NCI-H460 (cell line): ENCODE measurements at places on chromosomes 6 and 20.

DNA sequence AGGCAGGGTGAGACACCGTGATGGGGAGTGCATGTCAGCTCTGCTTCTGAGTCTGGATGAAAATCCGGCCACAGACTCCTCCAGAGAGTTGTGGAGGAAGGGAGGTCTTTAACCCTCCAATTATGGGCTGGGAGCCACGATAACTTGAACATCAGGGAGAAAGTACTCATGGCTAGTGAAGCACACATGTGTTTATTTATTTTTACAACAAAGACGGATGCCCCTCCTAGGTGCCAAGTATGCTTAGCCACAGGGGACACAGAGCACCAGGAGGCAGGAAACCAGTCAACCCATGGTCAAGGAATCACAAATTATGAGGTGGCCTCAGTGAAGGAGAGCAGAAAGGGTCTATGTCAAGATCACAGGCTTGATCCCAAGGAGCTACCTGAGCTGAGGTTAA lies 54.1 kb downstream of the ZNF217 start:
- DNase-seq = no peak

DNA sequence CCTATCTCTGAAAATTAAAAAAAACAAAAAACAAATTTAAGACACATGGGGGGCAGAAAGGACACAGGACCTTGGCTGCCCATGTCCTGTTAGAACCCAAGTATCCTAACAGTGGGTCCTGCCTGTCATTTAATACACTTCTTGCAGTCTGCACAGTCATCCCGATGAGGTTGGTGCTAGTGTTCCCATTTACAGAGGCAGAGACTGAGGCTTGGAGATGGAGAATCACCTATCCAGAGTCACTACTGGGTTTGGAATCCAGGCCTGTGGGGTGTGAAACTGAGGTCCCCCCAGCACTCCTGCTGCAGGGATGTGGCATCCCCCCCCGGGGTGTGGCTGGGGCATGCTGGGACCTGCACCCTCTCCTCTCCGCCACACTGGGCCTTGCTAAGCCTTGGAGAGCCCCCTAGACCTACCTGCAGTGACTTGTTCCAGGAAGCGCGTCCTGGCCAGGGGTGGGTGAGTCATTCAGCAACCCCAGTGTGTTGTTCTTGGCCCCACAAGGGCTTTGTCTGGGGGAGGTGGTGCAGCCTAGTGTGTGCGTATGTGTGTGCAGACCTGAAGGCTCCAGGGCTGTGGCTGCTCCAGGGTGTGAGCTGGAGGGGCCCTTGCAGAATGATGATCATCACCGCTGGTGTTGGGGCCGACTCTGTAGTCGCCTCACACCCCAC lies 49.7 kb downstream of the BCAS4 start:
- no peak for DNase-seq

GRCh38 chr6:131400779-131401496 lies 172.1 kb upstream of the ARG1 start:
- DNase-seq = no peak

DNA sequence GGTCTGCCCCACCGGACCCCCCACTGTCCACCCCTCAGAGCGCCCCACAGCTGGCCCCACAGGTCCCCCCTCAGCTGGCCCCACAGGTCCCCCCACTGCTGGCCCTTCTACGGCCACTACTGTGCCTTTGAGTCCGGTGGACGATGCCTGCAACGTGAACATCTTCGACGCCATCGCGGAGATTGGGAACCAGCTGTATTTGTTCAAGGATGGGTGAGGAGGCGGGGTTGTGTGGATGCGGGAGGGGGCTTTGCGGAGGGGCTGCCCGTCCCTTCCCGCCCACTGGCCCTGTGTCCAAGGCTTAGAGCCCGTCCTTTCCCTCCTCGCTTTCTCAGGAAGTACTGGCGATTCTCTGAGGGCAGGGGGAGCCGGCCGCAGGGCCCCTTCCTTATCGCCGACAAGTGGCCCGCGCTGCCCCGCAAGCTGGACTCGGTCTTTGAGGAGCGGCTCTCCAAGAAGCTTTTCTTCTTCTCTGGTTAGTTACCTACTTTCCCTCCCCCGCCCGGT lies 4.7 kb downstream of the MMP9 start:
- no peak for DNase-seq

GRCh38 chr20:35510951-35511735 lies 18.3 kb downstream of the C20orf173 start:
- no peak for DNase-seq

DNA sequence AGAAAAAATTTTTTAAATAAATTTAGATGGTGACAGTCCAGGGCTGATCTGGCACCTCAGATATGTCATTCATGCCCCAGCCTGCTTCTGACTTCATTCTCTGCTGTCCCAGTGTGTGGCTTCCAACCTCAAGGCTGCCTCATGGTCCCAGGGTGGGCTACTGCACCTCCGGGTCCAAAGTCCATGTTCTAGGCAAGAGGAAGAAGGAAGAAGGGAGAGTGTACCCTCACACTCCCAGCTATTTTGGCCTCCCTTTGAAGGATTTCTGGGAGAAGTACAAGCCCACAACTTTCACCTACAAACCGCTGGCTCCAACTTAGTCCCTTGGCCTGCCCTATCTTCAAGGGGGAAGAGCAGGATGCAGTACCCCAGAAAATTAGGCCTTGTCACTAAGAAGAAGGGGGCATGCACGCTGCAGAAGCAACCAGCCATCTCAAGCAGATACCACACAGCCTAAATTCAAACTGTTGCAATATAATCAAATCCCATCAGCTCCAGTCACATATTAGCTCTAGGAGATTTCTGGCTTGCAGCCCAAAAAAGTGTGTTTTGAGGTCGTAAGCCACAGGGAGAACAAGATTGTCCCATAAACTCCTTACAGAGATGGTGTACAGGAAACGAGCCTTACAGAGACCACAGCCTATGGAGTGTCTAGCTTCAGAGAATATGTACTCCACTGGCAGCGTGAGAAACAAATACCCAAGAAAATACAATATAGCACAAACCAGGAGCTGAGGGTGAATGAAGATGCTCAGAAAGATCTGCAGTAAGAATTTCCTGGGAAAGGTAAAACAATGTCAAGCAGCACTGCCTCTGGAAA lies 906 bp upstream of the BTN3A2 start:
- no peak for DNase-seq

GRCh38 chr20:13302647-13303450 lies 81.8 kb downstream of the ISM1 start:
- peak; percentile 31 for DNase-seq

DNA sequence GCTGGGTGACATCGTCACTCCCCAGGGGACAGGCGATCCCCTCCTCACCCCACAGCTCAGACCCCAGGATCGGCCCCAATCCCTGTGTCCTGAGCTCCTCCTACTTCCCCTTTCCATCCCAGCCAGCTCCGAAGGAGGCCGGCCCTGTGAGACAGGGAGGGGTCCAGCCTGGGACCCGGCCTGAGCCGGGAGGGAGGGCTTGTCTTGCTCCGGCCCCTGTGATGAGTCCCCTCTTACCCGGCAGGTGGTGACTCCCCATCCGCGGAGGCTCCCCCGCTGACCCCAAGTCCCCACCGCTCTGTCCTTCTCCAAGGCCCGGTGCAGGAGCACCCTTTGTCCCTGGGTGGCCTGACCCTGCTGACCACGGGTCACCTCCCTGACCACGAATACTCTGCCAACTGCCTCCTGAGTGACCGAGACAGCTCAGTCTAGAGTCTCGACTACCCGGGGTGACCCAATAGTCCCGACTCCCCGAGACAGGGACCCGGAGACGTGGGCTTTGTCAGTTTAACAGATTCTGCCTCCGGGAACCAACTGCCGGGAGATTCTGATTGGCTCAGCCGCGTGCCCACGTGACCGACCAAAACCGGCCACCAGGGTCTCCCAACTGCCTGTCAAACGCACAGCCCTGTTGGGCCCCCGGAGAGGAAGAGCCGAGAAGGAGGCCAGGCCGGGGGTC lies 187.4 kb upstream of the PROKR2 start:
- no peak for DNase-seq

DNA sequence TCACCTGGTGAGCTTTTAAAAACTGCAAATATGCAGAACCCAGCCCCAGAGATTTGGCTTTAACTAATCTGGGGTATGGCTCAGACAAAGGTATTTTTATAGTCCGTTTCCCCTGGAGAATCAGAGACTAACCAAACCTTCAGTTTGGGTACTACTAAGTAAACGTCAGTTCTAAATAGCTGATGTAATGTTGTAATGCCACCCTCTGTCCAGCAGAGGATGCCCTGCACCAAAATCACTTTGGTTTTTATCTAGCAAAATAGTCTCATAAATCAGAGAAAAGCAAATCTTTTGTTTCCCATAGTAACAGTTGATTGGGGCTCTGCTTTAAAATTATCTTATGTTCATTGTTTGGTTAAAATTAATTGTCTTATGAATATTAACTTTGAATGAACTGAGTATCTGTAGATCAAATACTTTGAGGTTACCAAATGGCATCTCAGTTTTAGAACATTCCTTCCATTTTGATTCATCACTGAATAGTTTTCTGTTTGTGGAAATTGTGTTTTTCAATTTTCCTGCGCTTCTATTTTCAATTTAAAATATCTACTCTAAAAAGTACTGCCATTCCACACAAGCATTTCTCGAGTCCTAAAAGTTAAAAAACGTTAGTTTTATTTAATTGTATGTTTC lies 278.3 kb upstream of the PLCB4 start:
- DNase-seq = peak; percentile 52

DNA sequence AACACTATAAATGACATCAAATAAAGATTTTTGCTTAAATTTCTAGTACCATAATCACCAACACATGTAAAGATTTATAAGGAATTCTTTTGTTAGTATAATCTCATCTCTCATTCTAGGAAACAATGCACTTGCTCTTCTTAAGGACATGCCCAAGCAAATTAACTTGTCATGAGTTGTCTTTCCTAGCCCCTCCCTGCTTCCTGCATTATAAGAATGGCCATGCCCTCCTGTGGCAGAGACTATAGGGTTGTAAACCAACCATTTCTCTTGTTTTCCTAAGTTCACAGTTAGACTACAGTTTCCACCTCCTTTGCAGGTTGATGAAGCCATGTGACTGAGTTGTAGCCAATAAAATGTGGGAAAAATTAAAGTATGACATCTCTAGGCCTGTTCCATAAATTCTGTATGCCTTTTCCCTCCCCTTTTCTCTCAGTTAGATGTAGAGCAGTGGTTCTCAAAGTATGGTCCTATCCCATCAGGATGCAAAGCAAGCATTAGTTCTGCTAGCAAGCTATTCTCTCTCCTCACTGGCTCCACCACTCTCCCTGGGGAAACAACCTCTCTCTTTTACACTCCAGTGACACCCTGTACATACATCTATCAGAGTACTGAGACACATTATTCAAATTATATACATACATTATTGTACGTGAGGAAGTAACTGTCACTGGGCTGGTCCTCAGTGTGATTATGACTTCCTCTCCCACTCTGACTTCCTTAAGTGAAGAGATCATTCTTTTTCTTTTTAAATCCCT lies 295.0 kb downstream of the PKHD1 start:
- DNase-seq = no peak

DNA sequence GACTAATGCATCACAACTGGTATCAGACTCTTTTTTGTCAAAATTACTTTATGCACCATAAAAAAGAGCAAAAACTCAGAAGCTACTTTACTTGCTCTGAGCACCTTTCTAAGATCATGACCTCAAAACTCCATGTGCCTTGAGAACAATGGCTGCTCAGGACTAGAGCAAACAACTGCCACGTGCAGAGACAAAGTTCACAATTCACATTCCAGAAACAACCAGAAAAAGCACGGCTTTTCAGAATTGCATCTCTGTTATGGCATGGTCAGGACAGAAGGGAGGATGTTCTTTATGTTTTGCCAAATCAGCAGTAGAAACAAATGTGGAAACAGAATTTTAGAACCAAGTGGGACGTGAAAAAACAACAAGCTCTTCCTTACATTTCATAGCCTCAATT lies 70.5 kb downstream of the CNKSR3 start:
- no peak for DNase-seq

GRCh38 chr6:43260791-43261190 lies 17.5 kb downstream of the TTBK1 start:
- DNase-seq = no peak

DNA sequence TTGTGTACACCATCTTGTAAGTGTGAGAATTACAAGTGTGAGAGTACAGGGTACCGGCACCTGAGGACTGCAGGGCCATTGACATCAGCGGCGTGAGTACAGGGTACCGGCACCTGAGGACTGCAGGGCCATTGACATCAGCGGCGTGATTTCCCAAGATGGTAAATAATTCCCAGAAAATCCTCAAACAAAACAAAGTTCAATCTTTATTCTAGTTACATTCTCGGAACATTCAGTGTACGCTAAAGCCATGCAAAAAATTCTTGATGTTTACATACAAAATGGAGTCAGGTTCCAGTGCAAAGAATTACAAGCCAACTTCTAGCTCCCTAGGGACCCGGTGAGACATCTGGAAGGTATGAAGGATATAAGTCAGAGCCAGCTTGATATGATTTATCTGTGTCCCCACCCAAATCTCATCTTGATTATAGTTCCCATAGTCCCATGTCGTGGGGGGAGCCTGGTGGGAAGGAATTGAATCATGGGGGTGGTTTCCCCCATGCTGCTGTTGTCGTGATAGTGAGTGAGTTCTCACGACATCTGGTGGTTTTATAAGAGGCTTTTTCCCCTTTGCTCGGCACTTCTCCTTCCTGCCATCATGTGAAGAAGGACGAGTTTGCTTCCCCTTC lies 172.7 kb downstream of the TTLL2 start:
- DNase-seq = no peak

GRCh38 chr20:50320901-50321796 lies 130.5 kb downstream of the CEBPB start:
- DNase-seq = peak; percentile 77

GRCh38 chr6:144543006-144543871 lies 258.1 kb downstream of the UTRN start:
- DNase-seq = no peak
